Stimulated activated CD4-positive, alpha-beta T cell treated with anti-CD3 and anti-CD28 coated beads, Interleukin-4, amount 100 ng/mL, for 48 hours (primary cell): ENCODE measurements at places on chromosomes 5 and 9.

GRCh38 chr5:177426566-177427210 lies at the start of gene GRK6:
Gene GRK6 (plus strand): TSS chr5:177426676. CDS start chr5:177426846, 170 bp downstream.
- DNase-seq, result no peak

- DNase-seq, result no peak
Observed at GRCh38 chr5:167716126-167716775, 575.2 kb upstream of the WWC1 start.

DNA sequence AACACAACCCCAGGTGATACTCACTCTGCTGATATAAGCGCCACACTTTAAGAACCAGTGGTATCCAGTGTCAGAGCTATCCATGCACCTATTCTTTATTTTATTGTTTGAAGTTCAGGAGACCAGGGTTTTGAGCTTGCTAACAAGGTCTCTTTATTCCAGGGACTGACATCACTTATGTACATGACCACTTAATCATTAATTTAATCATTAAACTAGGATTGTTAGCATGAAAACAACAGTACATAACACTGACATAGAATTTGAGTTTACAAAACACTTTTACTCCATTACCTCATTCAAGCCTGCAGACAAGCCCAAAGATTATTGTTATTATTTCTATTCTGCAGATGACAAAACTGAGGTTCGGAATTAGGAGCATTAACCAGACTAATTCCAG lies 151.4 kb upstream of the IQGAP2 start:
- no peak for DNase-seq

- DNase-seq, result no peak
Observed at GRCh38 chr9:77585335-77585786, 62.8 kb downstream of the GNA14 start.

DNA sequence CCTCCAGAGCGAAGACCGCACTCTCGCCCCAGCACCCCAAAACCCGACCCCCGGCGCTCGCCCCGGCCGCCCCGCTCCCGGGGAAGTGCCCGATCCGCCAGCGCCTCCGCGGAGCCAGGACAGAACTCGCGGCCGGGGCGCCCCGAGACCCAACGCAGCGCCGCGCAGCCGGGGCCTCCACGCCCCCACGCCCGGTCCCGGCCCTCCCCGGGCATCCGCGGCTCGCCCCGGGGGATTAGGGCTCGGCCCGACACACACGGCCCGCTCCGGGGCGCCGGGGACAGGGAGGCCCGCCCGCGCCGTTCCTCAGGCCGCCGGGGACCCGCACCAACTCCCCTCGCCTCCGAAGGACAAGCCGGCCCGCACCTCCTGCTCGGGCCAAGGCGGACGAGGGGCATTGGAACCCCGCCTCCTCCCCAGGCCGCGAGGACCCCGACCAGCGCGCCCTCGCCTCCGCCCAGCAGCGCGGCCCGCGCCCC lies 544 bp downstream of the FNBP1 start:
- no peak for DNase-seq

GRCh38 chr9:110954822-110955291 lies 83.4 kb downstream of the LPAR1 start:
- DNase-seq, result no peak

- no peak for DNase-seq
Observed at GRCh38 chr5:89546657-89547056, 663.7 kb upstream of the MEF2C start.

- DNase-seq, result no peak
Observed at GRCh38 chr5:97545886-97546535, 363.0 kb upstream of the RIOK2 start.

DNA sequence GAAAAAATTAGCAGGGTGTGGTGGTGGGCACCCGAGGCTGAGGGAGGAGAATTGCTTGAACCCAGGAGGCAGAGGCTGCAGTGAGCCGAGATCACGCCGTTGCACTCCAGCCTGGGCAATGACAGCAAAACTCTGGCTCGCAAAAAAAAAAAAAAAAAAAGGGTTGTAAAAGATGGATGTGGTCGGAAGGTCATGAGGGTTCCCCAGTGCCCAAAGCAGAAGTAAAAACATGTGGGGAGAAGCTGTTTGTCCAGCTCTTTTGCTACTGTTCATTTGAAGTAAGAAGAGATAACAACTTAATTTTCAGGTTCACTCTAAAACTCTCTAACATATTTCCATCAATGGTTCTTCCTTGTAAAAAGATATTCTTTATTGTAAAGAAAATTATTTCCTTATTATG lies 57.1 kb upstream of the GOLPH3 start:
- no peak for DNase-seq

GRCh38 chr5:179747811-179748210 lies 15.2 kb downstream of the MAML1 start:
- DNase-seq, result no peak

DNA sequence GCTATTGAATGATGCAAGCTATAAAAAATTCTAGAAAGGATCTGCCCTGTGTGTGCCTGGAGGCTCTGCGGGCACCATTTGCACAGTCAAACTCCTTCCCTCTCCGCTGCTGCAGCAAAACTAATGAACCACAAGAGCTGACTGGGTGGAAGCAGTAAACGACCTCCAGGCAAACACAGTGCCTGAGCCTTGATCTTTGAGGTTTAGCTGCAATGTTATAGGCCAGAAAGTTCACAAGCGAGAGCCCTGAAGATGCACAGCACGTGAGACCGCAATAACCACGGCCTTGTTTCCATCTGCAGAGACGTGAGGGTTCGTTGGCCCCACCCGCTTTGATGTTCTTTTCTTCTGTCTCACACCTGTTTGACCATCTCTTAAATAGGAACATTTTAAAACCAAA lies 69.2 kb upstream of the S1PR3 start:
- DNase-seq, result peak; percentile 18

DNA sequence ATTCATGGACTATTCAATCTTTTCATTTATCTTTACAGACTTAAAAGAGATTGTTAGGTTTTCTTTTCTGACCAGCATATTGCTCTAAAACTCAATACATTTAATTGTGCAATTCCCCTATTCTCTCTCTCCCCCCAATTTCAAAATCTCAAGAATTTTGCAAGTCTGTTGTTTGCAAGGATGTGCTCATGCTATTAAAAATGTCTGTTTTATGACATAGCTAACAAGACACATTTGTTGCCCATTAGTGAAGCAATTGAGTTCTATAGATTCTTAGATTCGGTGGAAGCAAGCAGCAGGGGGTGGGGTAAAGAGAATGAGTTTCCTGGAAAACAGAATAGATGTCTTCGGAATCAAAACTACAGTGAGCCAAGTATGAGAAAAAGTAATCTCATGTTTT lies 8.5 kb upstream of the CSNK1A1 start:
- no peak for DNase-seq

DNA sequence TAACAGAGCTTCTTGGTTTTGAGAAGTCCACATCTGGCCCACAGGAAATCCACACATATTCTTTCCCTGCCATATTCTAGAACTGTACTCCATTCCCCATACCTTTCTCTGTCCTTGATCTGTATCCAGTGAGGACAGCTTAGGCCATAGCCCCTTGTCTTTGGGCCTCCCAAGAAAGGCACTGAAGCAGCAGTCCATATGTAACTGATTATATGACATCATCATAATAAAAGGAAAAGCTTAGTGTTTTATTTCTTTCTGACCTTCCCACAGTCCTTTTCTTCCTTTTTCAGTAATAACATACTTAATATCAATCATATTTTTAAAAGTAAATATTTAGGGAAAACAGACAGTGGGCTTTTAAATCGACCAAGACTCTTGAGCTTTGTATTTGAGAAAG lies 222.0 kb downstream of the EDIL3 start:
- DNase-seq, result no peak

DNA sequence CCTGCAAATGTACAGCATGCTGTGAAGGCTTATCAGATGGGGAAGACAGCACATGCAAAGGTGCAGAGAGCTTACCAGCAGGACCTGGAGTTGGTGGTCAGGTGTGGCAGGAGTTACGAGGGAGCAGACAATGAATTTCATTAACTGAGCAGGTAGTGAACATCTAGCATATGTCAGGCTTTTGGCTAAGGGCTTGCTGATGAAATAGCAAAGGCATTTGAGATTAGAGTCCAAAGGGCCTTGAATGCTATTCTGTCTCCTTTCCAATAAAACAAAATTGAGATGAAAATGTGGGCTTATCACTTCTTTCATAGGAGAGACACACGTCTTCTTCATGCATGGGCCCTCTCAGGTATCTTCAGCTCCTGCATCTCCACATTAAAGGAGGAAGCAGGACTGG lies 36.6 kb upstream of the PPARGC1B start:
- DNase-seq, result no peak

DNA sequence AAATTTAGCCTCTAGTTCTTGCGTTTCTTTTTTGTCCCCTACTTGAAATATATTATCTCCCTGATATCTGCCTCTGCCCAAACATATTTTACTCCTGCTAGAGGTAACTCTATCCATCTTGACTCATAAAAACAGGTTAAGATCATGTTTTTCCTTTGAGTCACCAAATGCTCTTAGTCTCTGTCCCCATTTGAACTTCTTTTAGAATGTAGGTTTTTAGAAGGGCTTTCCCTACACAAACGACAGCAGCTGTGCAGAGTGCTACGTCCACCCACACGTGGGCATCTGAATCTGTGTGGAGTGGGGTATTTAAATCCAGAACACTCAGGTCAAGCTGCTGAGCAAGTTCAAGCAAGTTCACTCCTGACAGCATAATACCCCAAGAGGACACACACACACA lies 2.2 kb downstream of the HSD17B3 start:
- no peak for DNase-seq

DNA sequence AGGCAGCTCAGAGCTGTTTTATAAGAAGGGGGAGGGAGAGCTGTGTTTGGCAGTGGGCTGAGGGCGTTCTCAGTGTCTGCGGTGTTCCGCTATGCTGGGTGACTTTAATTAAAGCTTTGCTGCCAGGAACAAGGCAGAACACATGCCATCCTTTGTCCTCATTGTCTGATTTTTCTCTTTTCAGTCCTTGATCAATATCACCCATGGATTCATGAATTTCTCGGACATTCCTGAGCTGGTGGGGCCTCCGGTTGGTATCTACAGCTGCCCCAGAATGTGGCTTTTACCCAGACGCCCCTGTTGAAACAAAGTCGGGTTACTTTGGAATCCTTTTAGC lies 66.5 kb upstream of the TGFBR1 start:
- no peak for DNase-seq

DNA sequence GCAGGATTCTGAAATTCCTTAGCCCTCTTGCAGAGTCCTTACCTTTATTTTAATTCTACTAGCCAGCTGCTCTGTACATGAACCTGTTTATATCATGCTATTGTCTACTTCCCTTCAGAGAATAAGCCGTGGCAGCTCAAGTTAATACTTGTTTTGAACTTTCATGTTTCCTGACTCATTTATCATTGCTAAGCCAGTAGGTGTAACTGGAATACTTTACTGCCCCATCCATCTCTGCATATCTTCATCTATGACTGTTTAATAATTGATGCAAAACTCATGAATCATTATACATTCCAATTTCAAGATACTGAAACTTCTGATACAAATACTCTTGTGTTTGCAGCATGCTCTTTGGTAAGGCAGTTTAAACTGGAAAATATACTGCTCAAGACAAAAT lies 174.7 kb downstream of the PPP2R2B start:
- no peak for DNase-seq

- no peak for DNase-seq
Observed at GRCh38 chr9:90860826-90861225, 59.2 kb downstream of the SYK start.

- DNase-seq, result no peak
Observed at GRCh38 chr5:136013559-136013958, 15.2 kb upstream of the TGFBI start.

DNA sequence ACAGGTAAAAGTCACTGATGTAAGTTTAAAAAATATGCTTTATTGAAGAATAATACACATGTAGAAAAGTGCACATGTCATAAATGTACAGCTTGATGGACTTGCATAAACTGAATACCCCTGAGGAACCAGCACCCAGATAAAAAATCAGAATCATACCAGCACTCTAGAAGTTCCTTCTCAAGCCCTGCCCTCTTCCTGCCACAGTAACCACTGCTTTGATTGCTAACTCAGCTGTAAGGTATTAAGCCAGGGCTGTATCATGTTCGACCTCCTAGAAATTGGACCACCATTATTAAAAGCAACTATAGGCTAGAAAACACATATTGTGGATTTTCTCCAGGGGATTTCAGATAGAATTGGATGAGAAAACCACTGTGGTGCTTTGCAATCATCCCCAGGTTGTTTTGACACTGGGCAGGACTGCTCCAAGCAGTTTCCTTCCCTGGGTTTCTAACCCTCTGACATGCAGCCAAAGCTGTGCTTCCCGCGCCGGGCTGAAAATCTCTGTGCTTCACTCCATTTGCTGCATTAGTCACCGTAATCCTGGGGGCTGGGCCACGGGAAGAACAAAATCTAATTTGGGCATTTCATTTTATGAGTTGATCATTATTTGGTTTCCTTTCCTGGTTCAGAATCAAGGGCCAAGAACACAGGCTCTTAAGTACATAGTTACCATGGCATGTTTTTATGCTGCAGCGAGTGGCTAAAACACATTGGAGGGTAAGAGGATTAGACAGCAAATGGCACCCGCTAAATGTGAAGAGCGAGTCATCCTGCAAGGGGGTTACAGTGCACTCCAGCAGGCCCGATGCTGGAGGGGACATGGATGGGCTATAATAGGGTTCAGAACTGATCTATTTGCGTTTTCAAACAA lies 139.4 kb upstream of the IL12B start:
- DNase-seq, result no peak

DNA sequence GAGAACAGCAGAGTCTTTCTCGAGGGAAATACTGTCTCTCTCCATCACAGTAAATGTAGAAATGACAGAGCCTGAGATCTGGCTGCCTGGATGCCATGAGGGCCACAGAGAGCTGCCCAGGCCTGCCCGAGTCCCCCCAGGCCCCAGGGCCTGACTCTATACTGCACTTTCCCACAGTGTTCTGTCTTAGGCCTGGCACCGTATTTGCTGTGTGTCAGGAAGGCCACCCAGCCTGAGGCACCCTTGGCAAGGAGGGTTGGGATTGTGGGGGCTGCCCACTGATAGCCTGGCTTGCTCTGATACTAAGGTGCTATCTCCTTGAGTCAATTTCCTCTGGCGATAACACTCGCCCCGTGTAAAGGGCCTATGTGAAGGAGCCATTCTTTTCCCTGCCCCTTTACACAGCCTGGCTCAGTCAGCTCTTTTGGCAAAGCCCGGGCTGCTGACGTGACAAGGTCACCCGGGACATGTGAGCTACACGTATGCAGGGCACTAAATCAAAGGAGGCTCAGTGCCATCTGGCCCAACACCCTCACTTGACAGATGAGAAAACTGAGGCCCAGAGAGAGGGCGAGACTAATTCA lies 630.1 kb upstream of the KLF4 start:
- DNase-seq, result no peak

- DNase-seq, result no peak
Observed at GRCh38 chr5:10676224-10676623, 84.8 kb downstream of the DAP start.

- no peak for DNase-seq
Observed at GRCh38 chr9:131608493-131609037, 63.2 kb downstream of the PRRT1B start.

GRCh38 chr9:137435980-137436760 lies 5.0 kb downstream of the ENTPD8 start:
- DNase-seq, result no peak

DNA sequence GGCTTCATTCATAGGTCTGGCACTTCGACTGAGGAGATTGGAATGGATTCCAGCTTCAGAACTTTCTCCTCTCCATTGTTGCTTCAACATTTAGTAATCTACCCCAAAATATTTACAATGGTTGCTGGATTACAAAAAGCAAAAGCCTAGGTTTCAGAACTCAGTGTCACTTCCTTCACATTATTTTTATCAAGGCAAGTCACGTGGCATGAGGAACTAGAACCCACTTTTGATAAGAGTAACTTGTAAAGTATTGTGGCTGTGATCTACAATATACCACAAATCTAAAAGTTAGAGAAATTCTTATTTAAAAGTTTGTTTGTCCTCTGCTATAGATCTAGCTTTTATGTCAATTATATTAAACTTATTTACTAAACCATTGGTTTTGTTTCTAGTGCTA lies 39.7 kb upstream of the ANKDD1B start:
- DNase-seq, result no peak
